ENCODE measurements at places on chromosomes 12 and 14. TPM values are rescaled to one million over a fixed set of nuclear protein-coding genes. Genes with fewer than 3 reads are reported as not detected.

DNA sequence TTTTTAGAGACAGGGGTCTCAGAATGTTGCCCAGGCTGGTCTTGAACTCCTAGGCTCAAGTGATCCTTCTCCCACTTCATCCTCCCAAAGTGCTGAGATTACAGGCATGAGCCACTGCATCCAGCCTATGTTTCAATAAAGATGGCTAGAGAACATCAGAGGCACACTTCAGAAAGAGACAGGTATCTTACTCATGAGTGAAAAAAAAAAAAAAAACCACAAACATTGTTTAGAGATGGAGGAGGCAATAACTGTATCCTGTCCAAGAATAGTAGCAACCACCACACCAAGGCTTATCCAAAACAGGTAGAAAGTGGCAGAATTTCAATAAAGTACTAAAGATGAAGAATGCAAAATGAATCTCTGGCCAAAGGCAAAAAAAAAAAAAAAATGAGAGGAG, 30.3 kb downstream of the EEA1 start:
- no peak for DNase-seq

Gene GLS2
- 0.33 TPM for polyA plus RNA-seq

GRCh38 chr14:60616461-60616959, 32.8 kb downstream of the SIX1 start:
- DNase-seq, result no peak

- no peak for DNase-seq
These were observed 11.2 kb downstream of the ACVR1B start for GRCh38 chr12:51962737-51963136.

Gene ACSM4
- not detected for polyA plus RNA-seq

GRCh38 chr14:24761141-24761540, 127.2 kb upstream of the GZMB start:
- DNase-seq, result no peak

DNA sequence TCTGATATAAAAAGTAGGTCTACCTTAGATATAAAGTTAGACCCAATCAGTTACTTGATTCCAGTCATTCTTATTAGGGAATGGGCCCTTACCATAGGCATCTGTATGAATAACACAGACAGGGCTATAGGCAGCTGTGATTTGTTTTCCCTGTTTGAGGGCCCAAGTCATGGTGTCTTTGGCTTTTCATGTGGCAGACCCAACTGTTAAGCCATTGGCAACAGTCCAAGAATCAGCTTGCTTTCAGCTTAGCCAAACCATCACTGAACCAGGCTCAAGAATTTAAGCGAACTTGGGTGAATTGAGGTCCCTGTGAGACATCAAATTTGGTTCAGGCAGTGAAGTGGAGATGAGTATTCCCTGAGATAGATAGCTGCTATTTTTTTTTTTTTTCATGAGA, 111.2 kb downstream of the LRRIQ1 start:
- DNase-seq, result no peak

DNA sequence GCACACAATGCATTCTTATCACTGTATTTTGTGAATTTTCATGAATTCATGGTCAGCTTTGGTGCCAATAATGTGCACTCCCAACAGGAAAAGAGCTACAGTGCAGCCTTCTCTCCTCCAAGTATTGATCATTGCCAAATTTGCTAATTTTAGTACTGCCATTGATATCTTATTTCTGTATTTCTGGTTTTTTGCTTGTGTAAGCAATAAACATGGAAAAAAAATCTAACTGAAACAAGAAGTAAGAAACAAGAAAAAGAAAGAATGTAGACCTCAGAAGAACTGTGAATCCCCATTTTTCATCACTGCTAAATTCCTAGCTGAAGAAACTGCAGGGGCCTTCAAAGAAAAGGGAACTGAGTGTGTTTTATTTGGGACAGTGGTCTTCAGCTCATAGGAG, 161.2 kb downstream of the METTL25 start:
- DNase-seq, result no peak

Gene PGF
- 9.7 TPM for polyA plus RNA-seq

GRCh38 chr14:24940213-24940783, 109.6 kb downstream of the STXBP6 start:
- DNase-seq, result no peak

Gene NYNRIN
- polyA plus RNA-seq, result 6.7 TPM

- DNase-seq, result no peak
These were observed 4.8 kb upstream of the ENO2 start for GRCh38 chr12:6909421-6910145.

DNA sequence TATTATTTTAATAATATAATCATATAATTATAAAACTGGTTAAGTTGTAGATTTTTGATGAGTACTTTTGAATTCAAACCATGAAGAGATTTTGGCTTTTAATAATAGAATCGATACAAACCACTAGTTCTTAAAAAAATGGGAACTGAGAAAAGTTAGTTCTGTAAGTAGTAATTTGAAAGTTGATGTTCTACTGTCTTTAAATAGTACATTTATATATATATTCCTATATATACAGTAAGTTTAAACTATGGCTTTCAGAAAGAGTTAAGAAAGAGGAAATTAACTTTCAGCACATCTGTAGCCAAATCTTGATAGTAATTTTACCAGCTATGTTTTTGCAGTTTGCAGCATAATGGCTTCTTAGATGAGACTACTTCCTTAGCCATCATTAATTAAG, 7.8 kb downstream of the LRRK2 start:
- no peak for DNase-seq

GRCh38 chr12:121578230-121579189, 2.3 kb downstream of the KDM2B start:
- DNase-seq, result no peak

Gene ANKRD33
- polyA plus RNA-seq, result not detected

DNA sequence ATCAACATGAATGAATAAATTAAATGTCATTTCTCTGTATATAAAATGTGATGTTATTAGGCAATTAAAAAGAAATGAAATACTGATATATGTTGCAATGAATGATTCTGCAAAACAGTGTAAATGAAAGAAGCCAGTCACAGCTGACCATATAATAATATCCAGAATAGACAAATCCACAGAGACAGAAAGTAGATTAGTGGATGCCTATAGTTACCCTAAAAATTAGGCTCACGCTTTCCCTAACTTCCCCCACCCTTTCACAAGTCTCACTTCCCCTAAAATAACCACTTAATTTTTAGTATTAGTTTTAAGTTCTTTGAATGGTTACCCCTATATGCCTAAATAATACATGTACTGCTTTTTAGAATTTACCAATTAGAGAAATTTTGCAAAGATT, 348.9 kb upstream of the FAR2 start:
- DNase-seq, result no peak

Gene RDH11
- polyA plus RNA-seq, result 12.5 TPM

Gene BDKRB1
- polyA plus RNA-seq, result 0.08 TPM

Gene AP4S1
- 11.8 TPM for polyA plus RNA-seq

DNA sequence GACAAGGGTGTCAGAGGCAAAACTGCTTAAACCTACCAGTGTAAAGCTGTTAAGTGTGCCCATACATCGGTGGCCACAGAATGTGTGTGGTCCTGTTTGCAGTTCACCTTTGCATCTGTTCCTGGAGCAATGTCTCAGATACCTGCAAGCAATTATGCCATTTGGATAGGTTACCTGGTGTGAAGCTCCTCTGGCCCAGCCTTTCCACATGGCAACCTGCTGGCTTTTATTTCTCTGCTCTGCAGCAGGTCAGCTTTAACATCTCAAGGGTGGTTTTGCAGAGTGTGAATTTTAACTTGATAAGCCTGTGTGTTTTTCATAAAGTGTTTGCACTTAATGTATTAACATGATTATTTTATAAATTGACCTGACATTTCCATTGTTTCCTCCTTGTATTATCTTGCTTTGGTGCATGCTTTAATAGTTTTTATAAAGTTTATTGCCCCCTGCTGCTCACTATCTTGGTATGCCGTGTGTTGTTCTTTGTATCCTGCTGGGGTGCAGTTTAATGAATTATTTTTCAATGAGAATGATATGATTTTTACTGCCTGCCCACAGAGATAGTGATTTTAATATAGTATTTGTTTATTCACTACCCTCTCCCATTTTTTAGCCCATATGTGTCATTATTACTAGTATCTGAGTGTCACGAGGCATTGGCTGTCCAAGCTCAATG, 403.8 kb downstream of the NPAS3 start:
- DNase-seq, result no peak

GRCh38 chr12:71702590-71702989, 16.7 kb downstream of the TMEM19 start:
- no peak for DNase-seq

Gene AVPR1A
- 0.69 TPM for polyA plus RNA-seq
